ENCODE measurements at places on chromosomes 3 and 15.
A peak's percentile ranks its signal among the peaks of the same experiment; 100 is the strongest.

DNA sequence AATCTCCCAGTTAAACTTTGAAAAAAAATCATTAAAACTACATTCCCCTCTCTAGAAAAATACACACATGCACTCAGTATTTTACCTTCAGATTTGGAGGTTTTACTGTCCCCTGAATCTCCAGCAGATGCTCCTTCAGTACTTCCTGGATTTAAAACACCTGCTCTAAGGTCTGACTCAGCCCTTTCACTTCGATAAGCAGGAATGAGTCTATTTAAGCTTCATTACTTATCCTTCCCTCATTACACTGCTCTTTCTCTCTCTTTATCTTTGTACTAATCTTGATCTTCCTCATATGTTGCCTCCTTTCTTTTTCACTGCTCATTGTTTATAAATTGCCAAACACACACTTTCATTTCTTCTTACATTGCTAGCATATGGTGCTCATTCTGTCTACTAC, 443.9 kb downstream of the DIPK2A start:
- DNase-seq, result no peak

GRCh38 chr3:162217647-162218046, 721.0 kb downstream of the OTOL1 start:
- DNase-seq, result no peak

DNA sequence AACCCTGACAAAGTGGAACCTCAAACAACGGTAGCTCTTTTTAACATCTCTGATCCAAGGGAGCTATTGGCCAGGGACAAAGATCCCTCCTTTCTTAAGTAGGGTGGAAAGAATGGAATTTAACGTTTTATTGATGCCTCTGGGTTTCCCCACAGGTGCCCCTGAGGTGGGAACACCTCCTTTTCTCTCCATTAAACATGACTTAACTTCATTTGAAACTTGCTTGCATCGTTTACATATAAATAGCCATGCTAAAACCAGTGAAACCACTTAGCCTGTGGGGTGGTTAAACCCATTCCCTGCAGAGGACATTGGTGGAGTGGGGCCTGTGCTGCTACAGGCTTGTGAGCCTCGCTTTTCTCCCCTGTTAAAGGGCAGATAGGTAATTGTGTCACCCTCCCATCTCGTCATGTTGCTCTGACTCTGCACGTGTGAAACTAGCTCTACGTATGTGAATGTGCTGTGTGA, 9.7 kb downstream of the CGNL1 start:
- no peak for DNase-seq

DNA sequence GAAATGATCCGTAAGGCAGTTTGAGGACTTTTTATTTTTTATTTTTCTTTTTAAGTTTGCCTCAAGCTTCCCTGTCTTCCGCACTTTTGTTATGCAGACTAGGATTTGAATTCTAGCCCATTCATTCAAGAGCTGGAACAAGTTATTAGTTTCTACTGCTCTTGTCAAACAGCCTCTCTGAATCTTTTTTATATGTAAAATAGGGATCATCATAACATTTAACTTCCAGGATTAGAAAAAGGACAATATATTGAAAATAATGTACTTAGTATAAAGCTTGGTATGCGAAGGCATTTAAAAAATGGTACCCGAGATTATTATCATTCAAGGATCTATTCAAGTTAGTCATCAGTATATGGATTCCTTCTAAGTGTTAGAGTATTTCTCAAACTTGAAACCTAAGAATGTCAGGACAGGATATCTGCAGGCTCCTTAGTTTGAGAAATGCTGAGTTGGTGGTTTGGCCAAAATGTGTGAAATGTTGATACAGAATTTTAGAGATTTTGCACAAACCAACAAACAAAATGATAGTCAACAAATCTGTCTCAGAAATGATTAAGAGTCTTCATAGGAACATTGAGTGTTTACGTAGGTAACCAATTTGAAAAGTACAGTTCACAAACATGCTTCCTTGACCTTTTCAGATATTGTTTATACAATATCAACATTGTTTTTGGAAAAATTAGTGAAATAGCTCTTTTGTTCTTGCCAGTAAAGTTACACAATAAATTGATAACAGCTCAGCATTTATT, 40.5 kb upstream of the IGSF10 start:
- no peak for DNase-seq

- DNase-seq, result peak; percentile 75
Measured at GRCh38 chr3:187006864-187007630, 76.7 kb downstream of the ST6GAL1 start.
